D341Med (cell line): ENCODE measurements at places on chromosomes 16 and 17.

GRCh38 chr17:5919089-5919488 lies 151.1 kb upstream of the WSCD1 start:
- DNase-seq, result no peak

DNA sequence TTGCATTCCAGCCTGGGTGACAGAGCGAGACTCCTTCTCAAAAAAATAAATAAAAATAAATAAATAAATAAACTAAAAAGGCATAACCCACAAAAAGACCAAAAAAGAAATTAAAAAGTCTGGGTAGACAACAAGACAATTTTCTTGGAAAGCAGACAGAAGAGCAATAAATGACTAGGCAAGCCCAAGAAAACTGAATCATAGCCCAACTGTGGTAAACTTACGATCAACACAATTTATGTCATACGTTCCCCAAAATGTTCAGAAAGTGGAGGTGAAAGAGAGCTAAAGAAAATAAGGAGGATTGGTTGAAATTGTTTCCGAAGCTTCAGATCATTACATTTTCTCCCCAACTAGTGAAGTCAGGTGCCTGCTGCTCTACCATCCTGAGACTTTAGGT lies 31.3 kb upstream of the C17orf78 start:
- no peak for DNase-seq

GRCh38 chr17:28523186-28523585 lies 17.0 kb downstream of the FOXN1 start:
- DNase-seq, result no peak

GRCh38 chr16:85498607-85499006 lies 114.5 kb upstream of the GSE1 start:
- no peak for DNase-seq

- no peak for DNase-seq
Observed at GRCh38 chr17:79785900-79786810, 8.2 kb downstream of the CBX2 start.

- no peak for DNase-seq
Observed at GRCh38 chr17:68519911-68520310, 7.7 kb downstream of the PRKAR1A start.

DNA sequence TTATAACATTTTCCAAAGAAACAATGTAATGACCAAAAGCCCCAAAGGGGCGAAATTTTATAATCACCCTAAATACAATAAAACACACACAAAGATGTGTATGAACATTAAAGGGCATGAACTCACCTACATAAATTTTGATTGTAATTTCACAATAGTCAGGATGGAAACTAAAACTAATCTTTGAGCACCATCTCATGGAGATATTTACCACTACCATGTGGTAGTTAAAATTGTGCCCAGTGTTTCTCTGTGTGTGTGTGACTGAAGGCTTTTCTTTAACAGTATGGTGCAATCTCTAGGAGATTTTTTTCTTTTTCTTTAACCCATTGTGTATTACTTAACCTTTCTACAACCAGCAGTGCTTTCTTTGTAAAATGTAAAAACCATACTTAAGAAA lies 19.7 kb upstream of the MEIOC start:
- no peak for DNase-seq

GRCh38 chr17:39376434-39376833 lies 25.0 kb downstream of the FBXL20 start:
- DNase-seq, result no peak

DNA sequence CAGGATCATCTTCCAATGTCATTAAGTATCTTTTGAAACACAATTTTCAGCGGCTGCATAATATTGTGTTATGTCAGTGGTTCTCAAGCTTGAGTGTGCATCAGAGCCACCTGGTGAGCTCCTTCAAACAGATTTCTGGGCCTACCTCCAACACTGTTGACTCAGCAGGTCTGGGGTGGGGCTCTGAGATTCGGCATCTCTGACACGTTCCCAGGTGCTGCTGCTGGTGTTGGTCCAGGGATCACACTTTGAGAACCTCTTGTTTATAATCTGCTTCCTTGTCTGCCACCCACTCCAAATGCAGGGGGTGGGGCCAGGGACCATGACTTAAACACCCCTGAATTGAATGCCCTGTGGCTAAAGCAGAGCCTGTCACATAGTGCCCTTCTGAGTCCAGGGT lies 73.8 kb upstream of the HNF1B start:
- DNase-seq, result no peak

DNA sequence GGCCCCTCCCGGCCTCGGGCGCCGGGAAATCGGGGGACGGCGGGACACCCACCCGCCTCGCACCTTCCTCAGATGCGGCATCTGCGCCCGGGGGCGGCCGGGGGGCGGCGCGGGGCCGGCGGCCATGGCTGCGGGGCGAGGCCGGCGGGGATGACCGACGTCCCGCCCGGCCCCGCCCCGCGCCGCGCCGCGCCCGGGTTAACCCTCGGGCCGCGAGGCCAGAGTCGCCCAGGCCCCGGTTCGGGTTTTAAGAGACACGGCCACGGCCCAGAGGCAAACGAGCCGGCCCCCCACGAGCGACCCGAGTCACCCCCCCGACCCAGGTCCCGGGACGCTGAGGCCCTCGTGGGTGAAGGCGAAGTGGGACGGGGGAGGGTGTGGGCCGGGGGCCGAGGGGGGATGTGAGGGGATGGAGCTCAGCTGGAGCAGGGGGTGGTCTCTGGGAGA lies at the start of gene RGS11:
RGS11 (minus strand) TSS at position 159 of the 447 bp plus-strand sequence; CDS start at position 126, 33 bp downstream.
- DNase-seq, result no peak

DNA sequence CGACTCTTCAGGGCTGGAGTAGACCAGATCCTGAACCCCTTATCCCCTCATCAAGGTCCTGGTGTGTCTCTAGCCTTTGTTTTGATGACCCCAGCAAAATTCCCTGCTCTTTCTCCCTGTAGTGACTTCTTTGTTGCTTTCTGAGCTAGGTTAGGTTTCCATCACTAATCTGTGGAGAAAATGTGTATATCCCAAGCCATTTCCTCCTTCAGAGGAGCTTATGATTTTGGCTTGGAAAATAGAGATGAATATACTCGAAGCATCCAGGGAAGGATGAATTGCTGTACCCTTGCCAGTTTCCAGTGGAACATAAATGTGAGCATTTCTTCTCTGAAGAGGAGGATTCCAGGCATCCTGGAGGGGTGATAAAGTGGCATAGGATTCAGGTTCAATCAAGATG lies 55.8 kb downstream of the KSR1 start:
- no peak for DNase-seq

GRCh38 chr17:50824429-50824828 lies 11.0 kb upstream of the WFIKKN2 start:
- DNase-seq, result no peak

GRCh38 chr16:84959045-84959576 lies 52.2 kb downstream of the ZDHHC7 start:
- peak; percentile 49 for DNase-seq

- no peak for DNase-seq
Observed at GRCh38 chr17:2312736-2313135, 9.0 kb downstream of the SRR start.

DNA sequence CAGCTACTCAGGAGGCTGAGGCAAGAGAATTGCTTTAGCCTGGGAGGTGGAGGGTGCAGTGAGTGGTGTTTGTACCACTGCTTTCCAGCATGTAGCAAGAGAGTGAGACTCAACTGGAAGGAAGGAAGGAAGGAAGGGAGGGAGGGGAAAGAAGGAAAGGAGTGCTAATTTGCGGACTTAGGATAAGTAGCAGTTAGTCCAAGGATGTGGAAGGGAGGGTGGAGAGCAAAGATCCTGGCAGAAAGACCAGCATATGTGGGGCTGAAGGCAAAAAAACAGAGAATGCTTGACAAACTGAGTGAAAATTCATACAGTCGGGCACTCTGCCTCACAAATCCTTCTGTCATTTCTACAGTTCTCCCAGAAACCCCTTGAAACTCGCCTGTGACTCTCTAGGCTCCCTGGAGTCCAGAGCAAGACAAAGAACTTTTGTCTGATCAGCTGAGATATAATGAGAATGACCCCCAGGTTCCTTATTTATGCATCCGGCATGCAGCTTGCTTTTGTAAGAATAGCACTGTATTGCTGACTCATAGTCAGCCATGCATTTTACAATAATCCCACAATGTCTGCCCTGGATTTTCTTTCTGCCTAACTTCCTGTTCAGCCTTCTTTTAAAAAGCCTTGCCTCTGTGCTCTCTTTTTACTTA lies 31.5 kb downstream of the CDK5RAP3 start:
- peak; percentile 41 for DNase-seq

GRCh38 chr17:32323811-32324491 lies 18.0 kb downstream of the C17orf75 start:
- DNase-seq, result peak; percentile 69

GRCh38 chr16:71746442-71747046 lies 22.0 kb upstream of the PHLPP2 start:
- DNase-seq, result peak; percentile 48

DNA sequence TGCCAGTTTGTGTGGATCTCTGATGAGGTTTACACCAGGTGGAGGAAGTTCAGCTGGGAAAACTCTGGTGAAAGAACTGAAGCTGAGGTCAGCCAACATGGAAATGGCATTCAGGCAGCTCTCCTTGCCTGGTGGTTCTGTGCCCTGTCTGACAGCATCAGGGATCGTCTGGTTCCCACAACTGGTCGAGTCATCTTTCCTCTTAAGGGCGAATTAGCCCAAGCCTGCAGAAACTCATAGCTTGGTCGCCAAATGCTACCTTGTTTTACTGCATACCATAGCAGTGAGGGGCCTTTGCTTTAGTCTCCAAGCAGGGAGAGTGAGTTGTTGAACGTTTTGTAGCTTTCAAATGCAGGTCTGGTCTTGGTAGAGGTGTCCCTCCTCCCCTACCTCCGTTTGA lies 7.2 kb downstream of the PLCG2 start:
- no peak for DNase-seq

DNA sequence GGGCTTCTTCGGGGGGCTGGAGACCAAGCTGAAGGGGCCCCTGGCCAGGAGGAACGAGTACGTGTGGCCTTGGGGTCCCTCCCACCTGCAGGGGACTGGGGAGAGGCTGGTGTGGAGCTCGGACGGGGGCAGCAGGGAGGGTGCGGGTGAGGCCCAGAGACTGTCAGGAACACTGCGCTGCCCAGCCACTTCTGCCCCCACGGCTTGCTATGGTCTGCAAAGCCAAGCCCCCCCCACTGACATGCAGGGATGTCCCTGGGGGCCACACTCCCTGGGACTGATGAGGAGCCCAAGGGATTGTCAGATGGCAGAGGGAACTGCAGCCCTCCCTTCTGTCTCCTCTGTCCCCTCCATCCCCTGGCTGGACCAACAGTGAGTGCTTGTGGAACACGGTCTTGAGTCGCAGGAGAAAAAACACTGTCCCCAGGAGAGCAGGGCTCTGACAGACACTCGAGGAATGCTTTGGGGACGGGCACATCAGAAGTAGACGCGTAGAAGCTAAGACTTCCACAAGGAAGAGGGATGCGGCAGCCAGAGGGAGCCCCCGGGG lies 34.6 kb downstream of the CIBAR2 start:
- DNase-seq, result no peak

DNA sequence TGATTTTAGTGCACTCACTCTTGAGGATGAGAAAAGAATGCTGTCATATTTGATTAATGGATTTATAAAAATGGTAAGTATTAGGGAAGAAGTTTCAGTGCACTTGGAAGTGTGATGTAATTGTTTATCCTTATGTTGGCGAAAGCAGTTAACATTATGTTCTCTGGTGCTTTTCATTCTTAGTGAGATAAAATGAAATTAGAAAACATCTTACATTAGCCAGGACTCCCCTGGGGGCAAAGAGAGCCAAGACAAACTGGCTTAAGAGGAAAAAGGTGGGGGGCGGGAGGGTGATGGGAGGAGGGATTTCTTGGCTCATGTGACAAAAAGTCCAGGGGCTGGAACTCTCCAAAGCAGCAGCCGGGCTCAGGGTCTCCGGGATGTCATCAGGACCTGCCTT lies 73.2 kb downstream of the KNOP1 start:
- DNase-seq, result peak; percentile 35

- DNase-seq, result no peak
Observed at GRCh38 chr17:80987941-80988461, 3.6 kb upstream of the CHMP6 start.

GRCh38 chr17:39739885-39740356 lies 2.2 kb downstream of the GRB7 start:
- DNase-seq, result no peak

- DNase-seq, result no peak
Observed at GRCh38 chr16:8179615-8180014, 410.7 kb downstream of the TMEM114 start.

DNA sequence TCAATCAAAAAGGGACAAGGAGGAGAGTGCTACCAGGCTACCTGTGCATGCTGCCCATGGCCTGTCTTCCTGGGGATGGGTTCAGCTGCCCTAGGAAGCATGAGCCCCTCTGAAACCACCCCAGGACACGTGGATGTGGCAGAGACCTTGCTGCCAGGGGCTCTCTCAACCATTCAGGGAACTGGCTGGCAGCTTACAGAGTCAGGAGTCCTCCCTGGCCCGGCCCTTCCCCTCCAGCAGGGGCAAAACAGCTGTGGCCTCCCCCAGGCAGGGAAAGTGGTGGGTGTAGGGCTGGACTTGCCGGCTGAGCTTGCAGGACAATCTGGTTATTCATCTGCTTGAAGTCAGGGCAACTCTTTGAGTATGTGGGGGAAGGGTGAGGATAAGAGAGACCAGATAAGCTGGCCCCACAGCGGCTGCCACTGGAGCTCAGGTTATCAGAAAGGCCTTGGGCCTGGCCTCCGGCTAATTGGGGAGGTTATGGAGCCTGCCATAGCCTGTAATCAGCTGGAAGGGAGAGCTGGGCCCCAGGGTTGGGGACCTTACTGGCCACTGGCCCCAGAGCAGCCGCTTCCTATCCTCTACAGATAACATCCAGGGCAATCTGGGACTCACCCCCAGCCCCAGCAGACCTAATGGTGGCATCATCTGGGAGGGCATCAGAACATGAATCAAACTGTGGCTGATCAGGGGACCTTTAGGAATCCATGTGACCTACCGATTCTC lies 5.6 kb upstream of the TBX2 start:
- no peak for DNase-seq

DNA sequence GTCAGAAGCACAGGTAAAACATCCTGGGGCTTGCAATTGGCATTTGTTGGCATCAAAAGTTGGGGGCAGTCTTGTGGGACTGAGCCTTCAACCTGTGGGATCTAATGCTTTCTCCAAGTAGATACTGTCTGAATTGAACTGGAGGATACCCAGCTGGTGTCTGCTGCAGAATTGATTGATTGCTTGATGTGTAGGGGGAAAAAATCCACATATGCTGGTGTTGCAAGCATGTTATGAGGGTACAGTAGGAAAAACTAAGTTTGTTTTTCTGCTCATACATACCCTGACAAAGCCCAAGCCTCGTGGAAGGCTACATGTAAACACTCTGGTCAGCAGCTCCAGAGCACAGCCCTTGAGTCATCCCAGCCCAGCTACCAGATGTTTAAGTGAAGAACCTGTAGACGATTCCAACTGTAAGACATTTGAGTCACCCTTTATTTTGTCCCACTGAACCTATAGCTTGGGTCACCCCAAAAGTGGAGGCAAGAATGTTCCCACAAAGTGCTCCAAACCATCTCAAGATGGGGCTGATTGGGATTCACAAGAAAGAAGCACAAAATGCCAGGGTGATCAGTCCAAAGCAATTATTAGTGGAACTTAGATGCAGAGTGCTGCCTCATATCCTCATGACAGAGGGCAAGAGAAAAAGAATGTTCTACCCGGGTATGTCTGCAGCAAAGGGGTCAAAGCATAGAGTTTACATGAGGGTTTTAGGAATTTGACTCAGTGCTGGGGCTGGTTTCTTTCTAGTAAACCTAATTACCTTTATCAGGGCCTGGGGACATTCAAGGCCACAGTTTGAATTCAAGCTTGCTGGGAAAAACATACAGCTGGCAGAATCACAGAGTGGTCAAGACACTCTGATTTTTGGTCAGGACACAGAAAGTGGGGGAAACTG lies 9.6 kb upstream of the APPBP2 start:
- DNase-seq, result no peak

GRCh38 chr16:14491861-14492529 lies 138.1 kb downstream of the PARN start:
- DNase-seq, result no peak

- no peak for DNase-seq
Observed at GRCh38 chr17:19375732-19376131, 2.6 kb upstream of the MAPK7 start.
